ENCODE measurements at places on chromosomes 4 and X. TPM values are rescaled to one million over a fixed set of nuclear protein-coding genes. Genes with fewer than 3 reads are reported as not detected.

The CLTRN gene
- 7.2 TPM for total RNA-seq

The WNK3 gene
- 30.7 TPM for total RNA-seq

The PPP2R3B gene
- 103 TPM for total RNA-seq

The ZNF81 gene
- total RNA-seq, result 10.2 TPM

- H3K36me3 ChIP-seq, result no peaks in the 10 kb centered on the region
- no peak overlapping the region for H3K27ac ChIP-seq
- no peaks in the 10 kb centered on the region for H3K4me1 ChIP-seq
- H3K4me3 ChIP-seq, result no peak overlapping the region
Observed at GRCh38 chr4:165027762-165028402, 3.9 kb upstream of the TRIM60 start.

DNA sequence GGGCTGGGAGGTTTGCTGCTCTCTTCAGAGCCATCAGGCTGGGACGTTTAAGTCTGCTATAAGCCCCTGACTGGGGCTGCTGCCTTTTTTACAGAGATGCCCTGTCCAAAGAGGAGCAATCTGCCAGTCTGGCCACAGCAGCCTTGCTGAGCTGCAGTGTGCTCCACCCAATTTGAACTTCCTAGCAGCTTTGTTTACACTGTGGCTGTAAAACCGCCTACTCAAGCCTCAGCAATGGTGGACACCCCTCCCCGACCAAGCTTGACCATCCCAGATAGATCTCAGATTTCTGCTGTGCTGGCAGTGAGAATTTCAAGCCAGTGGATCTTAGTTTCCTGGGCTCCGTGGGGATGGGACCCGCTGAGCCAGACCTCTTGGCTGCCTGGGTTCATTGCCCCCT, 40.7 kb downstream of the SPATA18 start:
- no peak for DNase-seq
- no peaks in the 10 kb centered on the region for H3K27me3 ChIP-seq
- H3K36me3 ChIP-seq, result no peaks in the 10 kb centered on the region
- H3K27ac ChIP-seq, result no peak overlapping the region
- H3K4me1 ChIP-seq, result no peaks in the 10 kb centered on the region

The MAGEH1 gene
- 17.9 TPM for total RNA-seq

DNA sequence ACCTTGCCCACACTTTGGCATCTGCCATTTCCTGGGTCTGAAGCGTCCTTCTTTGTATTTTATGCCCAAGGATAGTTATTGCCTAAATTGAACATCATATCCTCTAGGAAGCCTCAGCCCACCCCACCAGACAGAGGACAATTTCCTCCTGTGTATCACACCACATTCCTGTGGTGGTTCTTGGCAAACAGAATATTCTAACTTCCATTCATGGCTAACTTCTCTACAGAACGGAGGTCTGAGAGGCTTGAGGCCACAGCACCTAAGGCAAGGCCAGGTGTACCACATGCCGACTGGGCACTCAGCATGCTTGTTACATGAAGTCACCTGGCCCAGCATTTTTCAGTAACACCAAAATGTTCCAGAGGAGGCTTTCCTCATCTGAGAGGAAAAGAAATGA, 42.4 kb downstream of the CD99L2 start:
- H3K36me3 ChIP-seq, result no peaks in the 10 kb centered on the region
- H3K4me1 ChIP-seq, result no peaks in the 10 kb centered on the region
- no peak overlapping the region for H3K4me3 ChIP-seq
- no peaks in the 10 kb centered on the region for H3K27me3 ChIP-seq

The PDLIM3 gene
- 9.8 TPM for total RNA-seq

- H3K4me3 ChIP-seq, result no peak overlapping the region
- H3K36me3 ChIP-seq, result peaks cover 68% of the 10 kb centered on the region
- no peak overlapping the region for H3K27ac ChIP-seq
- no peak for DNase-seq
- H3K4me1 ChIP-seq, result no peaks in the 10 kb centered on the region
Observed at GRCh38 chrX:129493643-129494042, 29.6 kb downstream of the SMARCA1 start.

Measured in endodermal cell (in vitro differentiated cells).